Smooth muscle cell of the umbilical artery (primary cell): ENCODE measurements at places on chromosomes 13 and 19. TPM values are rescaled to one million over a fixed set of nuclear protein-coding genes. Genes with fewer than 3 reads are reported as not detected.

KCNK6 gene
- total RNA-seq: 10.4 and 10.6 TPM in 2 replicates

PEG3 gene
- 0.65 and 0.89 TPM in 2 replicates for total RNA-seq

FXYD1 gene
- total RNA-seq: 2.1 TPM in 1 of 2 replicates, not detected in the other

SRRM5 gene
- total RNA-seq: 0.05 TPM in 1 of 2 replicates, not detected in the other

PCDH17 gene
- under 0.01 and 0.60 TPM in 2 replicates for total RNA-seq

GAPDHS gene
- total RNA-seq: not detected in 2 replicates

THSD1 gene
- total RNA-seq: 10.1 and 12.1 TPM in 2 replicates

TBXA2R gene
- 0.89 and 2.2 TPM in 2 replicates for total RNA-seq

ZNF763 gene
- total RNA-seq: 1.2 and 2.7 TPM in 2 replicates

CLC gene
- not detected in 2 replicates for total RNA-seq

NOVA2 gene
- total RNA-seq: 0.23 TPM in 1 of 2 replicates, not detected in the other

ERICH6B gene
- total RNA-seq: not detected in 2 replicates

CCNE1 gene
- 7.3 and 11.3 TPM in 2 replicates for total RNA-seq

ATP4A gene
- not detected in 2 replicates for total RNA-seq

GTF2F1 gene
- 40.4 and 54.5 TPM in 2 replicates for total RNA-seq

SIGLEC9 gene
- not detected in 2 replicates for total RNA-seq

ELSPBP1 gene
- total RNA-seq: not detected in 2 replicates

XPO4 gene
- 22.6 and 30.3 TPM in 2 replicates for total RNA-seq

PALM3 gene
- total RNA-seq: 0.30 and 0.92 TPM in 2 replicates

SCN1B gene
- 5.5 and 5.6 TPM in 2 replicates for total RNA-seq

GATAD2A gene
- total RNA-seq: 33.3 and 102 TPM in 2 replicates

MYBPC2 gene
- not detected in 2 replicates for total RNA-seq

TMEM272 gene
- total RNA-seq: not detected in 2 replicates

GPR12 gene
- not detected in 2 replicates for total RNA-seq

IGFL2 gene
- total RNA-seq: 0.05 and 0.59 TPM in 2 replicates

GIPC3 gene
- total RNA-seq: under 0.01 TPM in 1 of 2 replicates, not detected in the other

ZNF66 gene
- 0.59 and 1.8 TPM in 2 replicates for total RNA-seq

ZNF816 gene
- 12.6 and 18.1 TPM in 2 replicates for total RNA-seq

FCAR gene
- total RNA-seq: not detected in 2 replicates

OR10H3 gene
- not detected in 2 replicates for total RNA-seq

PRPF31 gene
- 37.1 and 60.9 TPM in 2 replicates for total RNA-seq

SERPINE3 gene
- total RNA-seq: 0.05 TPM in 1 of 2 replicates, not detected in the other

SPRY2 gene
- 8.0 and 27.5 TPM in 2 replicates for total RNA-seq

UQCR11 gene
- 34.0 and 45.1 TPM in 2 replicates for total RNA-seq

AMH gene
- total RNA-seq: 0.59 and 1.1 TPM in 2 replicates
